ENCODE measurements at places on chromosomes 13 and 19.

DNA sequence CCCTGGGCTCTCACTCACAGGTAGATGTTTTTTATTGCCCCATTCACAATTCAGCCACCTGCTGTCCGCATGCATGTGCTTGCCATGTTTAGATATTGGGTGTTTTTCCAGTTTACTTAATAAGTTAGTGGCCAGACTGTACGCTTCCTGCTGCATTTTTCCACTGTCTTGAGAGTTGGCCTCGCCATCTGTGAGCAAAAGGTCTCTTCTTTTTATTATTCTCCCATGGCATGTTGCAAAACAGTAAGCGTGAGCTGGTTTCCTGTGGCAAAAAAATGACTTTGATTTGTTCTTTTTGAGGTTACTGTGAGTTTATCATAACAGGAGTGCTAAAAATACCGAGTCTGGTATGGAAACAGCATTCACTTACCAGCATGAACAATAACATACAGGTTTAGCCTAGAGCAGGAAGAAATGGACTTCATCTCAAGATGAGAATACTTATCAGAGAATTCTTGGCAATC lies 46.0 kb downstream of the SAE1 start:
- peak; percentile 89 for DNase-seq

DNA sequence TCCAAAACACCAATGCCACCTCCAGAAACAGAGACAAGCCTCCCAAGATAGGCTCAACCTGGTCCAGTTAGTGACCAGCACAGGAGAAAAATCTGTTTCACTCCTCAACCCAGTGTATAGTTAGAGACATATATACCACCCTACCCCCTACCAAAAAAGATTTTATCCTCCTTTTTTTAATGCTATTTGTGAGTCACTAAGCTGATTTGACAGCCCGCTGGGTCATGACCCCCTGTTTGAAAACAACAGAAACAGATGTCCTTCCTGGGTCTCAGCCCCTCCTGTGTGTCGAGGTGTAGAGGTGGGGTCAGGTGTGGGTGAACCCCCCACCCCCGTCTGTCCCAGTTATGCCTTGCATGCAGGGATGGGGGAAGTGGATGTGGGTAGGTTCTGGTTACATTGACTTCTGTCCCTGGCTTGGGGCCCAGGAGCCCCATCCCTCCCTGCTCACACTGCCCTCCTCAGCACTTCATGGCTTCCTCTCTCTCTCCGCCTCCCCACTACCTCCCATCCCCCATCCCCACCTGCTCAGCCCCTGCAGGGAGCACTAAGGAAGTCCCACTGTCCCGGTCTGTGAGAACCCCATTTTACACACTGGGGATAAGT lies 14.0 kb upstream of the TOMM40 start:
- DNase-seq, result no peak

DNA sequence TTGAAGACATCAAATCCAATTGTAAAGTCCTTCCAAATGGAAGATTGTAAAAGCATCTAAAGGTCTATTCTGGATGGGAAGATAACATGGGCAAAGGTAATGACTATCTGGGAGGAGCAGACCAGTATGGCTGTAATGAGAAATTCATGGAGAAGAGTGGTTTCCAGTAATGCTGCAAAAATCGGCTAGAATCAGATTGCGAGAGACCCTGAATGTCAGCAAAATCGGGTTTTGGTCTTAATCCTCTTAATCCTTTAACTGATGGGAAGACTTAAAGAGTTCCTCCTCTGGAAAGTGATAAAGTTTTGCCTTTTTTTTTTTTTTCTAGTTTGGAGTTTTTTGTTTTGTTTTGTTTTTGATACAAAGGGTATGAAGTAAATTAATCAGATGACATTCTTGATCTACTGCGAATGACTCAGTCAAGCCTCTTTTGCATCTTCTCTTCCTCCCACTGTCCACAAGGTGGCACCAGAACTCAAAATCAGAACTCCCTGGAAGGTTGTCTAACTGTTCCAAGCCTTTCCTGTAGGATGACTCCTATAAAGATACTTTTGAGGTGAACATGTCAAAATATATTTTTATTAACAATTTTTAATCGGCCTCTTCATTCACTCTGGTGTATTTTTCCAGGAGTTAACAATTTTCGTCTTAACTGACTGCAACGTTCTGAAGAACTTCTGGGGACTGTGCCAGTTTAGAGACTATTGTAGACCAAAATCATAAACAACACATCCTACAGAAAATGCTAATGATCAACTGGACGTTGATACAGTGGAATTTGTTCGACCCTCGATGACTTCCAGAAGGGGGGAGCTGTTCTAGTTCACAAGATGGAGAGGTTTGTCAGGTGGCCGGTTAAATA lies 213.3 kb upstream of the MIR17HG start:
- peak; percentile 71 for DNase-seq

DNA sequence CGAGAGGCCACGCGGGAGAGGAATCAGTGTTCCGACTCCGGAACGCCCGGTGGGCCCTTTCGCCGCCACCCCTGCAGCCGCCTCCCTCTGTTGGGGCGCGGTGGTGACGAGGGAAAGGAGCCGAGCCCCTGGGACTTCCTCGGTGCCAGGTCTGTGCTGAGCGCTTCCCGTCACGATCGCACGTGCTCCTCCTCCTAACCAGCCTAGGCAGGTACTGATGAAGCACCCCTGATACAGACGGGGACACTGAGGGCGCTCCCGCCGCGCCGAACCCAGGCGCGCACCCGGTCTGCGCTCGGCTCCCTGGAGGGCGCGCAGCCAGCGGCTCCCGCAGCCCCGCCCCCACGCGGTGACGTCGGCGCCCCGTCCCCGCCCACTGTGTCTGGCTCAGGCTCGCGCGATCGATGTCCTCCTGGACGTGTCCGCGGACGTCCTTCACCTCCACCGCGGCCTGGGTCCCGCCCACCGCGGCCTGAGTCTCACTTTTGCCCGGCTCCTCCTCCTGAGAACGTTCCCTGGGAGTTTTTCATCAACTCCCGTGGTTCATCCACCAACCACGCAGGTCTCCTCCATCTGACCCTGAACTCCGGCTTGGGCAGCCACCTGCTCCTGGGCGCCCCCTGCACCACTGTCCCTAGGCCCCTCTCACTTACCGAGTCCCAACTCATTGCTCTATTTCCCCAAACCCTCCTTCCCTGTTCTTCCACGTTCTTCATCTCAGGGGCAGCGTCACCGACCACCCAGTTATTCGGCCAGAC lies 2.6 kb upstream of the KLK15 start:
- DNase-seq, result peak; percentile 37

DNA sequence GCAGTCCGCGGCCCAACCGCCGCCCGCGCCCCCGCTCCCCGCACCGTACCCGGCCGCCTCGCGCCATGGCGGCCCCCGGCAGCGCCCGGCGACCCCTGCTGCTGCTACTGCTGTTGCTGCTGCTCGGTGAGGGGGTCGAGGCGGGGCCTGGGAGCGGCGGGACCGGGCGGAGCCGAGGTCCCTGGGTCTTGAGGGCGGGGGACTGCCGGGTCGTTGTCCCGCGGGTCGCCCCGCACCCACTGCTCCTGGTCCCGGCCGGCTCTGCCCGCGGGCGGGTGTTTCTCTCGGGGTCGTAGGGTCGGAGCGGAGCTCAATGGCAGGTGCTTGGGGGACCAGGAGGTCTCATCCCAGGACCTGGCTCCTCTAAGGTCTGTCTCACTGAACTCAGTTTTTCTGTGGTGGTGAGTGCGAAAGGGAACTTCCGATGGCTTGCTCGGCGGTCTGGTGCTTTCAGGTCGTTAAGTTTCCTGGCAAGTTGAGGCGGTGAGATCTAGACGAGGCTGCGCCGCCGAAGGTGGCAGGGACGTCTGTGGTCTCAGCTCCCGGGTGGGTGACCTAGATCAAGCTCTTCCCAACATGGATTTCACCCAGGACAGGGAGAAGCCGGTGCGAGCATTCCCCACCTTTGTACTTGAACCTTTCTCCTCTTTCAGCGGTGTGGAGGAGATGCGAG lies 467 bp downstream of the LAMP1 start:
- peak; percentile 11 for DNase-seq

GRCh38 chr13:33245505-33246158 lies 39.9 kb downstream of the STARD13 start:
- DNase-seq, result no peak

- DNase-seq, result no peak
Observed at GRCh38 chr13:102311901-102312300, 89.9 kb downstream of the FGF14 start.

GRCh38 chr13:91356919-91357612 lies 9.6 kb downstream of the MIR17HG start:
- DNase-seq, result no peak

DNA sequence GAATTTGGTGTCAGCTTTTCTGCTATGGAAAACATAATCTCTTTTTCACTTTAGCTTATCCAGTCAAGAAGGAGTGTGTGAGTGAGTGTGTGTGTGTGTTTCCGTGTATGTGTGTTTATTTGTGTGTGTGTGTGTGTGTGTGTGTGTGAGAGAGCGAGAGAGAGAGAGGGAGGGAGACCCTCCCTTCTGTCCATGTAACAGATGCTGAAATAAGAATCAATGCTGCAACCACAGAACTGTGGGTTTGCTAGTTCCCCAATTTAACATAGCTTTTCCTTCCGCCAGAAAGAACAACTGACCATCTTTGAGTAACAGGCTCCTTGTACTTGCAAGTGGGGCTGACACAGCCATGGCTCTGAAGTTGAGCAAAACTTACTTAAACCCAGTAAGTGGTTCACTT lies 5.2 kb downstream of the LCP1 start:
- no peak for DNase-seq

GRCh38 chr19:21432590-21432989 lies 35.7 kb downstream of the ZNF493 start:
- DNase-seq, result no peak

DNA sequence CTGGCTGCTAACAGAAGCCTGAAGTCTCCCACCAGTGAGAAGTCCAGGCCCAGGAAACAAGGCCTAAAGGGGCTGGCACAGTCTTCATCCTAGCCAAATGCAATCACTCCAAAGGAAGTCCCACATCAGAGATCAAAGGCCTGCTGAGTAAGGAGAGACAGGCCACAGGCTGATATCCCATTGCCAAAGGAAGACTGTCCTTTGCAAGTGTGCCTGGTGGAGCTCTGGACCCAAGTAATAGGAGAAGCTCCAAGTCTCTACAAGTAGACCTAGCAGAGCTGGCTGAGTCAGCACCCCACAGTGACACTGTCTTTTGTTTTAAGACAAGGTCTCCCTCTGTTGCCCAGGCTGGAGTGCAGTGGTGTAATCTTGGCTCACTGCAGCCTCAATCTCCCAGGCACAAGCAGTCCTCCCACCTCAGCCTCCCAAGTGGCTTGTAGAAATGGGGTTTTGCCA lies 4.5 kb downstream of the DBP start:
- peak; percentile 64 for DNase-seq

GRCh38 chr19:1438933-1439354 lies 748 bp downstream of the RPS15 start:
- no peak for DNase-seq

GRCh38 chr13:92767468-92767867 lies 459.1 kb upstream of the GPC6 start:
- no peak for DNase-seq

DNA sequence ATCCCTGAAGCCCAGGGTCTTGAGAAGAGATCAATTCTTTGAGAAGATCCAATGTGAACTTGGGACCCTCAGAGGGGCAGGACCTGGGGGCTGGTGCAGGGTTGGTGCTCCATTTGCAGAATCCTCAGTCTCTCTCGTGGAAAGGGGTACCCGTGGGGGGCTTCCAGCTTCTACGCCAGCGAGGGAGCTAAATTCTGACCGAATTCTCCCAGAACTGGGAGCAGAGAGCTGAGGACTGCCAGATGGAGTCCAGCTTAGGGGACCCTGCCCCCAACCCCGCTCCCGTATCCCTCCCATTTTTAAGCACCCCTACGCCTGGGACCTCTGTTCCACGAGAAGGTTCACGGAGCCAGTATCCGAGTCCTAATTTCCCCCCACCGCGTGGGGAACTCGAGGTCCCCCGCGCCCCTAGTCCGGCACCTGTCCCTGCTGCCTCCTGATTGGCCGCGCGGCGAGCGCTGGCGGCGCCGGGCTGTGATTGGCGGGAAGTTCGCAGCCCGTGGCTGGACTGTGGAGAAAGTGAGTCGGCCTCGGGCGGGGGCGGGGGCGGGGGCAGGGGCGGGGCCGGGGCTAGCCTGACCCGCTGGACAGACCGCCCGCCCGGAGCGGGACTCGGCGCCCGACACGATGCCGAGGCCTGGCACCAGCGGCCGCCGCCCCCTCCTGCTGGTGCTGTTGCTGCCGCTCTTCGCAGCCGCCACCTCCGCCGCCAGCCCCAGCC lies 4.4 kb upstream of the LTBP4 start:
- DNase-seq, result peak; percentile 53

GRCh38 chr19:44066305-44066704 lies 5.7 kb upstream of the ZNF284 start:
- DNase-seq, result no peak

GRCh38 chr13:104057861-104058260 lies 991.6 kb upstream of the SLC10A2 start:
- DNase-seq, result no peak

DNA sequence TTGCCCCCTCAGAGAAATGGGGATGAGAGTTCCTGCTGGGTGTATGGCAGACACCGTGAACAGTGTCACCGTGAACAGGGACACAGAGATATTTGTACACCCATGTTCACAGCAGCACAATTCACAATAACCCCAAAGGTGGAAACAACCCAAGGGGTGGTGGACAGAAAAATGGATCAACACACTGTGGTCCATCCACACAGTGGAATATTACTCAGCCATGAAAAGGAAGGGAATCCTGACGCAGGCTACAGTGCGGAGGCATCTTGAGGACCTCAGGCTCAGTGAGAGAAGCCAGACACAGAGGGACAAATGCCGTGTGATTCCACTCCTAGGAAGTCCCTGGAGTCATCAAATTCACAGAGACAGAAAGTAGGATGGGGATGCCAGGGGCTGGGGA lies 7.6 kb upstream of the CELF5 start:
- no peak for DNase-seq

GRCh38 chr19:5355076-5355475 lies 14.5 kb upstream of the PTPRS start:
- no peak for DNase-seq
